ENCODE measurements at places on chromosomes 6 and 20.

GRCh38 chr6:157120534-157121232 lies 202.6 kb downstream of the TMEM242 start:
- no peak for DNase-seq

GRCh38 chr20:44532981-44533331 lies 11.1 kb upstream of the SERINC3 start:
- DNase-seq, result no peak

DNA sequence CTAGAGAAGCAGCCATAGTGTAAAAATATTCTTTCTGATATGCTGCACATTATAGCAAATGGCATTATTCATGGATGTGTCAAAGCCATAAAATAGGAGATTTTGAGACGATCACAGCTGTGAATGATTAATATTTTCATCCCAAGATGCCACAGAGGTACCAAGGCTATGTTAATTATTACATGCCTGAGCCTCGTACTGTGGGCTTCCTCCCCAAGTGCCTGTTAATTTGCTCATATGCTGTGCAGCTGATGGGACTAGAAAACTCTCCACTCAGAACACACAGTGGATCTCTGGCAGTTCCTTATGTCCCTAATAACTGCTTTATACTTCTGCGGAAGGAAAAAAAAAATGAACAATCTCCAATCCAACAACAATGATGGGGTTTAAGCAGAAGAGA lies 184.9 kb upstream of the TSHZ2 start:
- DNase-seq, result no peak

DNA sequence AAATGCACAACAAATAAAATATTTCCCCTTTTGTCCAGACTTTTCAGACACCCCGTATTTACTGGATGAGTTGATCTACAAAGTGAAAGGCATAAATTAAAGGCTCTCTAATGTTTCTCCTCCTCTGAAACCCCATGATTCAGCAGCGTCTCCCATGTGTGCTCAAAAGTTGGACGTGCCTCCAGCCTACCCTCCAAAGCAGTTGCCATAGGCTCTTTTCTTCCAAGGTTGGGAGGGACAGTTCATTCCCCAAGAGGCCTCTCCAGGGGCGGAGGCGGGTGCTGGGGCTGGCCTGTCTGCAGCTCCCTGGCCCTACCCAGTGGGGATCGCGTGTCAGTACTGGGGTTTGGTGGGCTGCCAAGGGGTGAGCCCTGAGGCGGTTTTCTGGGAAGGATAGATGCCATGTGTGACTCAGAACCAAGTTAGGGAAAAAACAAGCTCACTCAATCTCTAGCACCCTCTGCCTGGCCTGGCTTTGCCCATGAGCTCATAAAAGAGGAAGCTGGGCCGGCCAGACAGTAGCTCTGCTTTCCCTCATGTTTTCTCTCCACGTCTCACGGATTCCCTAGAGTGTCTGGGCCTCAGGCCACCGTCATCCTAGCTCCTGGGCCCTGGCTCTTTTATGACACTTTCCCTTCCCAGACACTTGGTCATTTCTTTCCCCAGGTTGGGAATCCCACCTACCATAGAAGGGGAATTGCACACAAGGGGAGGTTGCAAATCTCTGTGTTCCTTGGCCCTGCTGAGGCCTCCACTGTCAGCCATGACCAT lies 8.0 kb upstream of the IER3 start:
- DNase-seq, result no peak

DNA sequence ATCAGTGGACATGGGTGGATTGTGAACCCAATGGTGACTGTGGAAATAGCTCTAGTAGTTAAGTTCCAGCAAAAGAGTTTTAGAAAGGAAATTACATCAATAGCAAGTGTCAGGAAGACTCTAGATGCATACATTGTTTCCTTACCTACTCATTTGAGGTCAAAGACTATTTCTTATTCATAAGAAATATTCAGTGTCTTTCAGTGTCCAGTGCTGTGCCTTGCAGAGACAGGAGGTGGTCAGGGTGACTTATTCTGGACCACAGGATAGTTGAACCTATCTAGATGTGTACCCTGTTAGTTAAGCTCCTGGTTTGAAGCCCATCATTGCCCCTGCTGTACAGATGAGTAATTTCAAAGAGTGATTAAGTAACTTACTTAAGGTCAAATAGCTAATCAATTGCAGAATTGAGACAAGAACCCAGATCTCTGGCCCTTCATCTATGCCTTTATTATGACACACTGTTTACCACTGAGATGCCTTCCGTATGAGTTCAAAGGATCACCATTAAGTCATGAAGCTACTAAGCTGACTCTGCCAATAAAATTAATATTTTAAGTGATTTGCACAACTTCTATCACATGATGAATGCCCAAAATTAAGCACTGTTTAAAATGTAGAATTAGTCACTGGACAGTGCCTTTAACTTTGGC lies 136.1 kb downstream of the PDSS2 start:
- no peak for DNase-seq

DNA sequence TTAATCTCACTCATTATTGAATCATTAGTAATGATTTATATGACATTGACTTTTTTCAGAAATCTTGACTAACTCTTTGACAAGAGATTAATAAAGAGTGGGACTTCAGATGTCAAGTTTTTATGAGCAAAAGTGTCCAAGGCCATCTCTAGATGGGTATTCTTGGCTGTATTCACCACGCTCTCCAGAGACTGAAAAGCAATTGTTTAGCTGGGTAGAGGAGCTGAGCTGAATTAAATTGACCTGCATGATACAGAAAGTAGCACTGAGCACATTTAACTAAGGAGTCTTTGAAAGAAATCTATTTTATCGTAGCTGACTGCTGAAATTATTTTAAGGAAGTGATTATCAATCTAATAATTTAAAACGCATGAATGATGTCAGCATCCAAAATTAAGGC lies 89.4 kb downstream of the LINC00237 start:
- no peak for DNase-seq

DNA sequence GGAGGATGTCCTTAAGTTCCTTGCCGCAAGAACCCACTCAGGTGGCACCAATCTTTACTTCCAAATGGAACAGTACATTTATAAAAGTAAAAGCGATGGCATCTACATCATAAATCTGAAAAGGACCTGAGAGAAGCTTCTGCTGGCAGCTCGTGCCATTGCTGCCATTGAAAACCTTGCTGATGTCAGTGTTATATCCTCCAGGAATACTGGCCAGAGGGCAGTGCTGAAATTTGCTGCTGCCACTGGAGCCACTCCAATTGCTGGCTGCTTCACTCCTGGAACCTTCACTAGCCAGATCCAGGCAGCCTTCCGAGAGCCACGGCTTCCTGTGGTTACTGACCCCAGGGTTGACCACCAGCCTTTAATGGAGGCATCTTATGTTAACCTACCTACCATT lies 191.7 kb downstream of the TRIM27 start:
- DNase-seq, result no peak

DNA sequence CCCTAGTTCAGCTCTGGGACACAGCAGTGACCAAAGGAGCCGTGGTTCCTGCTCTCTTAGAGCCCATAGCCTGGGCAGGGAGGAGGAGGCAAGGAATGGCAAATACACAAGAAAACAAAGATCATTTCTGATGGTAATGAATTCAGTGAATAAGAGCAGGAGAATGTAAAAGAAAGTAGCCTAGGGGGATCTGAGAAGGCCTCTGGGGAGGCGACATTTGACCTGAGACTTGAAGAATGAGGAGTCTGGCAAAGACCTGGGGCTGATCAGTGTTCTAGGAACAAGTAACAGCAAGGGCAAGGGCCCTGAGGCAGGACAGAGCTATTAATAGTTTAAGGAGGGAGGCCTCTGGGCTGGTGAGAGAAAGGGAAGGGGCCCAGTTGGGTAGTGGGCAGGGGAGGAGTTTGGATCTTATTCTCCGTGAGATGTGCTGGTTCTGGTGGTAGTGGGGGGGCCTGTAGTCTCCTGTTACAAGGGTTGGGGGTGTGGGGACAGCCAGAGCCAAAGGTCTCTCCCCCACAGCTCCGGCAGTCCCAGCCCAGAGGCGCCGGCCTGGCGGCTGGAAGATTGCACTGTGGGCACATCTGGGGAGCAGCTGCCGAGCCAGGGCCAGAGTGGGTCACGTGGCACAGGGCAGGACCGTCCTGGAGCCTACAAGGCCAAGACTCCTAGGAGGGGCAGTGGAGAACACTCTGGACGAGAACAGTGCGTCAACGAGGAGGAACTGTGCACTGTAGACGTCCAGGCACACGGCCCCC lies 9.3 kb upstream of the ID1 start:
- DNase-seq, result no peak

GRCh38 chr6:53426667-53427270 lies 78.0 kb upstream of the ELOVL5 start:
- no peak for DNase-seq

DNA sequence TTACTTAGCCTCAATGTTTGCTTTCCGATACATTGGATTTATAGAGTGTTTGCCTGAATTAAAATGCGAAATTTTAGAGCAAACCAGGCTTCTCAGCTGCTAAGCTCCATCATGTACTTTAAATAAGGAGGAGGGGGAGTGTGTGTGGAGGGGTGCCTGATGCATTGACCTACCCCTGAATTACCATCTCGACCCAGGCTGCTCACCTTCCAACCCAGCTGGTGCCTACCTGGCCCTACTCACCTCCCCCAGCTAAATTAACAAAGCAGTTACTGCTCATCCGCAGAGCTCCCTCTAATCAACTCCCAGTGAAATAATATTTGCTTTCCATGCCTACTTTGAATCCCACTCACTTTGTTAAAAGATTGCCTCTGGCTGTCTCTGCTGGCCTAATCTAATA lies 544.5 kb downstream of the MAFB start:
- DNase-seq, result no peak

DNA sequence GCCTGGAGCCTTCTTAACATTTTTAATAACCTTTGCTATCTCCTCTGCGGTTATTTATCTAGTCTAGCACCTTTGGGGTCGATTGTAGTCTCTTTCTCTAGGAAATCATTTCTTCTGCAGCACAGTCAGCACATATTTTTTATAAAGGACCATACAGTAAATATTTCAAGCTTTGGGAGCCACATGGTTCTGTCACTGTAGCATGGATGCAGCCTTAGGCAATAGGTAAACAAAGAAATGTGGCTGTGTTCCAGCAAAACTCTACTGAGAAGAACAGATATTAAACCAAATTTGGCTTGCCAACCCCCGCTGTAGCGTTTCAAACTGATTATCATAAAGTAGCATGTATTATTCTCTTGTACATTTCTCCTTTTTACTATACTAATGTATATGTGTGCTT lies 95.7 kb downstream of the SLC23A2 start:
- DNase-seq, result no peak

DNA sequence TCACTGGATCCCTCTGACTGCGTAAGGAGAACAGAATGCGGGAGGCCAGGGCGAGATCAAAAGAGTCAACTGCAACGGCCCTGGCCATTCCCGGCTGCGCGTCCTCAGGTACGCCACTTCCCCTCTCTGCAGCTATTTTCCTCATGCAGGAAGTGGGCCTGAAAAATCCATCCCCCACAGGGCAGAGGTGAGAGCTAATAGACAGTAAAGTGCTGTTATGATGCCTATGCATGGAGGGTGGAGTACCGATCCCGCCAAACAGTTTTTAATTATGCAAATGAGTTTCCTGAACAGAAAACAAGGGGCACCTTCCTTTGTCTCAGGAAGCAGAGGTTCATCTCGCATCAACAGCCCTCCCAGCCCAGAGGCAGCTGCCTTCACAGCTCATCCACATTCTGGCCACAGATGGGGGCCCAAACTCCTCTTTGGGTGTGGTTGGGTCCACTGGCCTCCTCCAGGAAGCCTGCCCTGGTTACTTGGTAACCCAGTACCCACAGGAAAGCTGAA lies 9.3 kb downstream of the PREX1 start:
- DNase-seq, result peak; percentile 61

- DNase-seq, result no peak
Measured at GRCh38 chr6:6678185-6678671, 89.7 kb downstream of the LY86 start.

DNA sequence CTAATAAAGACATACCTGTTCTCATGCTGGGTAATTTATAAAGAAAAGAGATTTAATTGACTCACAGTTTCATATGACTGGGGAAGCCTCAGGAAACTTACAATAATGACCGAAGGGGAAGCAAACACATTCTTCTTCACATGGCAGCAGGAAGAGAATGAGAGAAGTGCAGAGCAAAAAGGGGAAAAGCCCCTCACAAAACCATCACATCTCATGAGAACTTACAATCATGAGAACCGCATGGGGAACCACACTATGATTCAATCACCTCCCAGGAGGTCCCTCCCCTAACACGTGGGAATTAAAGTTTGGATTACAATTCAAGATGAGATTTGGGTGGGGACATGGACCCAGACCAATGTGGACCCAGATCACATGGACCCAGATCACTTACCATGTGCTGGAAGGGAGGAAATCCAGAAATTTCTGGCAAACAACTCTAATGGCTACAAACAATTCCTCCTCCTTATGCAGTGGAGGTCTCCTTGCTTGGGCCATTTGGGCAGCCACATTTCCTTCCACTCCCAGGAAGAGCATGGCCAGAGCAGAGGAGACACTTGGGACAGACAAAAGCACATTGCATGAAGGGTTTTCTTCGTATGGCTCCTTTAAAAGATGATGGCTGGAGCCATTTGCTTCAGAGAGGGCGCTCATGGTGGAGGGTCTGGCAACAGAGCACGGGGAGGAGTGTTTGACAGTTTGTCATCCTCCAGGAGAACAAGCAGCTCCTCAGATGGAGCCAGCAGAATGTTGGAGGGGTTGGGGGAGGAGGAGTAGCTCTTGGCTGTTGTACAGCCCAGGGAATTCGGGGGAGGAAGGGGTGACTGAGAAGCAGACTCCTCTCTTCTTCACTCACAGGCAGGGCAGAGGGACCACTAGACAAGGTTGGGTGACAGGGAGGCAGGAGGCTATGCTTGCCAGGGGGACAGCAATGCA lies 30.4 kb downstream of the SERPINB9 start:
- no peak for DNase-seq

GRCh38 chr6:44733868-44734267 lies 346.4 kb downstream of the CDC5L start:
- DNase-seq, result no peak

GRCh38 chr6:169854083-169854725 lies 102.8 kb downstream of the ERMARD start:
- DNase-seq, result no peak

GRCh38 chr6:142810952-142811514 lies 133.9 kb downstream of the HIVEP2 start:
- no peak for DNase-seq

DNA sequence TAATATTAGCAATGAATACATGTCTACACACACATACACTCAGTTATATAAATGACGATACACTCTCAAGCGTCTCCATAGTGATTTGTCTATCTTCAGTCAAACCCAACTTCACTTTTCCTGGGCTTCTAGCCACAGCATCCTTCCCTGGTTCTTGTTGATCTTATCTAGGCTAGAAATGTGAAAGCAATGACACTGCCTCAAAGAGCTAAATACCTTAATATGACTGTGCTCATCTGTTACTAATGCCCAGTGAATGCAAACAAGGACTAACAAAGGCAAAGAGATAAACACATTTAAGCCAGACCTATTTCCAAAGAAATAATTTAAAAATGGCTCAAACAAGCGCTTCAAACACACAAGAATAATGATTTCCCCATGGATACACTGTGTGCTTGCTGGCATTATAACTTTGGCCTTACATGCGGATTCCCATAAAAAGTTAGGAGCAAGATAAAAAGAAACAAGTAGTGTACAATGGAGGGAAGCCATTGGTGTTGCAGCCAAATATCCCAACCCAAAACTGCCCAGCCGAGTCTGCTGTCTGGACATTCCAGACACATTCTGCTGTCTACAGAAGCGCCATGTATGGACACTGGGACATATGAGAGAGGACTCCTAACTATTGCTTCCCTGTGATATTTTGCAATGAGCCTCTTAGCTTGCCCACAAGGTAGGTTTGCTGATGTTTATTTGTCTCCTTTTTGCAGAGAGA lies 19.5 kb upstream of the DAAM2 start:
- DNase-seq, result no peak

- no peak for DNase-seq
Measured at GRCh38 chr6:111600588-111601445, 4.9 kb downstream of the TRAF3IP2 start.

- DNase-seq, result no peak
Measured at GRCh38 chr6:165895421-165896165, 232.6 kb upstream of the PDE10A start.

All from CD8-positive, alpha-beta T cell (primary cell).